ENCODE measurements at places on chromosomes 7 and 10. TPM values are rescaled to one million over a fixed set of nuclear protein-coding genes. Genes with fewer than 3 reads are reported as not detected.

The NODAL gene
- total RNA-seq, result not detected

The ICA1 gene
- under 0.01 TPM for total RNA-seq

The ADIRF gene
- total RNA-seq, result 110 TPM

The ELN gene
- total RNA-seq, result 4.2 TPM
